ENCODE measurements at places on chromosomes 3 and 15.

- DNase-seq: no peak
Measured at GRCh38 chr3:20056725-20057611, 16.7 kb downstream of the KAT2B start.

DNA sequence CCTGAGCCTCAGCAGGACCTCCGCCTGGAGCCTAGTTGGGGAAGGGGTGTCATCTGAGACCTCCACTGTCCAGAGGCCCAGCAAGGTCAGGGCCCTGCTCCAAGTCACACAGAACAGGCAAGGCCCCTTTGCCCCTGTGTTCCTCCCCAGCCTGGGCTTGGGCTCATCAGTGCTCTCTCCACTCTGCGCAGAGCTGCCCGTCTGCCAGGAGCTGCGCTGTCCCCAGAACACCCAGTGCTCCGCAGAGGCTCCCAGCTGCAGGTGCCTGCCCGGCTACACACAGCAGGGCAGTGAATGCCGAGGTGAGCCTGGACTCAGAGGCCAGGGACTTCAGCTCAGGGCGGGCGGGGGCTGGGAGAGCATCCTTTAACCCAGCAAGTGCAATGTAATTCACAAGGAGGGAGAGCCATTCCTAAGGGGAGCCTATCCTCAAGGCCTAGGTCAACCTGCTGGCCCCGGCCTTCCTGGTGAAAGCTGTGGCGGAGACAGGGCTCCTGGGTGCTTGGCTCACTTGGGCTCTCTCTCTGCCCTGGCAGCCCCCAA, 7.7 kb downstream of the STAB1 start:
- DNase-seq: no peak

- DNase-seq: no peak
Measured at GRCh38 chr3:142501004-142501926, 53.4 kb upstream of the XRN1 start.

- DNase-seq: no peak
Measured at GRCh38 chr3:84141571-84141970, 817.2 kb upstream of the CADM2 start.

DNA sequence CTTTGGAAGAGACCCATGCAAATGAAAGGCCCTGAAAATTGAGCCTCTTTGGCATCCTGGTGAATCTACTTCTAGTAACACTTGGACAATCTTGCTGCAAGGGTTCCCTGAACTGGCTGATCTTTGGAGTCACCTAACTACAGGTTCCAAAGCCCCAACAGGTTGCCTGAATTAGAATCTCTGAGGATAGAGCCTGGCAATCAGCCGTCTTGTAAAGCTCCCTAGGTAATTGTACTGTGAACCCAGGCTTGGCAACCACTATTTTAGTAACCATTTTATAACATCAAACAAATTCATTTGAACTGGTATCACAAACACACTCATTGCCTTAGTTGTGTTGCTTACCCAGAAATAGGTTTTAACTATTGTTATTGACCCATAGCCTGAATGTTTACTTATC, 20.1 kb downstream of the PAQR9 start:
- DNase-seq: no peak

DNA sequence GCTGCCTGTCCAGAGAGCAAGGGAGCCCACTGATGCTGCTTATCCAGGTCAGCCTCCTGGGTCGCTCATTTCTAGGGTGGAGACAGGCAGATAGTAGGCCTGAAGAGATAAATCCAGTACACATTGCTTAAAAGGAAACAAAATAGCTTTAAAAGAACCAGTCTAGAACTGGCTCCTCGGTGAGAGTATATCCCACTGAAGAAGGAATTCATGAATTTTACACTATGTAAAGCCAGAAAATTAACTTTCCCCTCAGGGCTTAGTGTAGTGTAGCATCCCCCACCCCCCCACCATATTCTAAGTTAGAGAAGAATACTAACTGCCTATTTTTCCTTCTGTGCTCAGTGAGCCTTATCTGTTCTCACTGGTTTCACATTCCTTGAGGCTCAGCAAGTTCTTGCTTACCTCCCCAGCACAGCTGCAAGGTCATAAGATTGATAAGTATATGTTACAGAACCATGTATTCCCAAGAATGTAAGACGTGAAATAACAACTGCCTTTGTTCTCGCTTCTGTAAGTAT, 30.5 kb upstream of the NOX5 start:
- DNase-seq: no peak

GRCh38 chr15:55710286-55710685, 32.7 kb downstream of the PRTG start:
- DNase-seq: no peak
